ENCODE measurements at places on chromosomes 12 and 14.

DNA sequence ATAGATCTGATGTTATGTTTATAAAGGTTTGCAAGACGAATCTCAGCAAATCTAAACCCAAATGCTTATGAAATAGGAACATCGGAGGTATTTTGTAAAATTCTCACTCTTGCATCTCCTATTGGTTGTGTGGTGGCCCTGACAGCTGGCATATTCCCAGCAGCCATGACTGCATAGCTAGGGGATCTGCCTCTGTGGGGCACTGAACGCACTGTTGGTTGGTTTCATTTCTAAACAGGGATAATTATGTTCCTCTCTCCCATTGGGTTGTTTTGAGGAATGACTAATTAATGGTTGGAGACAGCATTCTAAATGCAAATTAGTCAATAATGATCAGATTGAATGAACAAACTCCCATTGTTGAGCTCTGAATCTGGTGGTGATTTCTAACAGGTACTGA, 2.7 kb upstream of the BEST3 start:
- no peak for DNase-seq

DNA sequence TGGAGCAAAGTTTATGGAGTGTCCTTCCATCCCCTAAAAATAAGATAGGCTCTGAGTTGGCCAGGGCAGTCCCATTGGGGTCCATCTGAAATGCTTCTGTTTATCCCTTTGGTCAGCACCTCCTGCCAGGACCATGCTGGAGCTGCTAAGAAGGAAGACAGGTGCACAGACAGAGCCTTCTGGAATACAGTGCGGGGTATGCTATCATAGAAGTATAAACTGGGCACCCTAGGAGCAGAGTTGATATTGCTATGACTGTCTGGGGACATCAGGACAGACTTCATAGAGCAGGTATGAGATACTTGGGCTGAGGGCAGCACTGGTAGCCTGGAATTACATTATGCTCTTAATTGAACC, 170.4 kb upstream of the HIF1A start:
- no peak for DNase-seq

- DNase-seq: no peak
These were observed 290.7 kb upstream of the AMIGO2 start for GRCh38 chr12:47370421-47370820.

DNA sequence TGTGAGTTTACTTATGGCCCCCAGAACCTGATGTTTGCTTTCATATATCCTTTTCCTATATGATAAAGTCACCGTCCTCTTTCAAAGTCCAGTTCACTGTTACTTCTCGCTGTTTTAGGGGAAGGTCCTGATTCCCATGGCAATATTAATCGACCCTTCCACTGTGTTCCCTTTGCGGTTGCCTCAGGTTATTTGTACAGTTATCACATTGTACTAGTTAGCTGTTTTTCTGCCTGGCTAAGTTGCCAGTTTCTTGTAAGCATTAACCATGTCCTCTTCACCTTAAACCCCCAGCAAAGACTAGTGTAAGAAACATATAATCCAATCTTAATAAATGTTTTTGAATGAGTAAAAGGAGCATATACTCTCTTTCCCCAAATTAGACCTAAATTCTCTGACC, 115.0 kb upstream of the PPFIA2 start:
- no peak for DNase-seq

DNA sequence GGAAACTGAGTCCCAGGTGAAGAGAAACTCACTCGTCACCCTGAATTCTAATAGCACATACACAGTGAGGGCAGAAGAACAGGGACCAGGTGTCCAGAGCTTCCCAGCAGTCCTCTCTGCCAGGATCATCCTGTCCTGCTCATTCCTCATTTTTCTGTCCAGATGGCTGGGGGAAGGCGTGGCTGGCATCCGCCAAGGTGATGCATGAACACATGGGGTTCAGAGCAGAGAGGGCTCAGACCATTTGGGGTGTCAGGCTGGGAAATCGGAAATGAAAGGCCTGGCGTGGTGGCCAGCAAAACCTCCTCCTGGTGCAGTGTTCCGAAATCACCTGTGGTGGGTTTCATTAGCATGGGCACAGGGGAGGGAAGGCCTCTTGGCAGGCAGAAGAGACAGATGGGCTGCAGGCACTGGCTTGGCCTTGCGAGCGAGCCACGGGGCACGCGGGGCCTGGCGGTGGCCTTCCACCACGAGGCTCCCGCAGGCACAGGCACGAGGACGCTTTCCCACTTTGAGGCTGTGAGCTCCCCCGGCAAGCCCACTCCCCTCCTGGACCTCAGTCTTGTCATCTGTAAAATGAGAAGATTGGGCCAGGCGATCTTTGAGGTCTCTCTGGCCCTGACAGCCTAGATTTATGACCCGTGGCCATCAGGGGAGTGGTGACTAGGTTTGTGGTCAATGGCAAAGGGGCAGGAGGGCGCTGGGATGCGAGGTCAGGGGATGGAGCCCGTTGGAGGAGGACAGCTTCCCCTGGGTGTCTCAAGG, 68.5 kb downstream of the TSPAN9 start:
- DNase-seq: no peak

DNA sequence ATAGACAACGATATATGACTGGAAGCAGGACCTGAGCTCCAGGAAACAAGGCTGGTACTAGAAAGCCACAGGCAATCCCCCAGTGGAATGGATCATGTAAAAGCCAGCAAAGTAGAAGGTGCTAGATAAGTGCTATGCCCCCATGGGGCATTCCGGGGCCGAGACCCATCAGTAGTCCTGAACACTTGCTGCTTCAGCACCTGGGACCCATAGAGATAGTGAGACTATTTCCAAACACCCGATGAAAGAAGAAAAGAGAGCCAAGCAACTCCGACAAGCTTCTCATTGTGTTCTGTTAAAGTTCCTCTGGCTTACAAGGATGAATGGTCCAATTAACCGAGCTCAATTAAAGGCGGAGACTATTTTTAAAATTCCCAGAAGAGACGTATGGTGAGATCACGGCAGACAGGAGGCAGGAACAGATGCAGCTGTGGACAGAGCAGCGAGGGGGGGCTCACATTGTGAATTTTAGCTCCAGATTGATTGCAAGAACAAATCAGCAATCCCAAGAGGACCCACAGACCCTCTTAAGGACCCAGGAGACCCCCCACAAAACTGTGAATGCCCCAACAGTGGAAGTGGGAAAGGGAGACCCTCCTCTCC, 142.5 kb upstream of the OVCH1 start:
- DNase-seq: no peak

DNA sequence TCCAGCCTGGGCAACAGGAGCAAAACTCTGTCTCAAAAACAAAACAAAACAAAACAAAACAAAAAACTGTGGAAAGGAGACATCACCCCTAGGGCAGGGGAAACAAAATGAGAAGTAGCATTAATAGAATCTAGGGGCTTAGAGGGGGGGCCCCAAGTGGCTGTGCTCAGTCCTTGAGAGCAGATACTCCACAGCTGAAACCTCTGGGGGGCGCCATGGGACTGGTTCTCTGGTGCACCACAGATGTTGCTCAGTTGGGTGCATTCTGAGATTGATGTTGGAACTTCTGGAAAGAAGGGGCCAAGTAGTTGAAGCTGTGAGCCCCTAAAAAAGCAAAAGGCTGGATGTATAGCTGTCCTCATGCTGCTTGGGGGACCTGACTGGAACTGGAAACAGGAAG, 11.8 kb upstream of the SYNE2 start:
- DNase-seq: peak; percentile 54

DNA sequence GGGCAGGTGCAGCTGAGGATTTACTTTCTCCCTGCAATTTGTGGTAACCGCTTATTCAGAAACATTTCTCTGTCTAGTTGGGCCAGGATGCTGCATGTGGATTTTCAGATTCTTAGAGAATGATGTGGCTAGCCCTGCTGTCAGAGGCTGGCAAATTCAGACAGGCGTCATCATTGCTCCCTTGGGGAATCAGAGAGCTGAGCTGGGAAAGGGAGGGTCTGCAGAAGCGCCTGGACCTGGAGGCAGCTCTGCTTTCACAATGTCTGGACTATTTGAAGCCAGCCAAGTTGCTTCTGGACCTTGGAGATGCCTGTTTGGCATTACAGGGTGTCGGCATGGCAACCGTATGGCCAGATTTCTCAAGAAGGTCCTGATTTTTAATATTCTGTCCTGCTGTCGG, 3.4 kb downstream of the GALNT16 start:
- DNase-seq: no peak

DNA sequence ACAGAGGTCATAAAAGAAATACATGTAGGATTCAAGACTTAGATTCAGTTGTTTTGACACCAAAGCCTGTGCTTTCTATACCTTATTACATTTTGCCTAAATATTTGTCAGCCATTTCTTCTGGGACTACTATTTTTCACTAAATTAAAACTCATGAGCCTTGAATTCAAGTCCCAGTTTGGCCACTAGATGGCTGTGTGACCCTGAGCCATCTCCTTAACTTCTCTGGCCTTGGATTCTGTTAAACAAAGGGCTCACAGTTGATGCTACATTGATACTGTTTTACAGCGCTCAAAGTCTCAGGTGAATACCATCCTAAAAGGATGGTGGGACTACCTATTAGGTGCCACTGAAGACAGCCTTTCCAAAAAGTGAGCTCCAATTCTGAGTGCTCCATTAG, 39.6 kb upstream of the CCDC198 start:
- no peak for DNase-seq

DNA sequence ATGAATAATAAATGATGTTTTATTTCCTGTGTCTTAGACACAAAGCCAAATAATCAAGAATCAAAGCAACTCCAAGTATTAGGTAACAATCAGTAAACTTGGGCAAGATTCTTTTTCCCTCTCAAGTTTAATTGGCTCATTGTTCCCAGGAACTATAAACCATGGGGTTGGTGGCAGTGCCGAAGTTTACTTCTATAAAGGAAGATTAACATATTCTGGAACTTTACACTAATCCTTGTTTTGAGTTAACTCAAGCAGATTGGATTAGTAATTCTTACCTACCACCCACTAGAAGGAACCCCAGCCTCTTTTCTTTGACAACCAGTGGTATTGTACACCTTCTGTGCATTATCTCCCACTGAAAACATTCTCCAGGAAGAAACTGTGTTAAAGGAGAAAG, 197.1 kb downstream of the EXOC5 start:
- no peak for DNase-seq

- no peak for DNase-seq
These were observed 25.9 kb downstream of the SUDS3 start for GRCh38 chr12:118402251-118402650.

DNA sequence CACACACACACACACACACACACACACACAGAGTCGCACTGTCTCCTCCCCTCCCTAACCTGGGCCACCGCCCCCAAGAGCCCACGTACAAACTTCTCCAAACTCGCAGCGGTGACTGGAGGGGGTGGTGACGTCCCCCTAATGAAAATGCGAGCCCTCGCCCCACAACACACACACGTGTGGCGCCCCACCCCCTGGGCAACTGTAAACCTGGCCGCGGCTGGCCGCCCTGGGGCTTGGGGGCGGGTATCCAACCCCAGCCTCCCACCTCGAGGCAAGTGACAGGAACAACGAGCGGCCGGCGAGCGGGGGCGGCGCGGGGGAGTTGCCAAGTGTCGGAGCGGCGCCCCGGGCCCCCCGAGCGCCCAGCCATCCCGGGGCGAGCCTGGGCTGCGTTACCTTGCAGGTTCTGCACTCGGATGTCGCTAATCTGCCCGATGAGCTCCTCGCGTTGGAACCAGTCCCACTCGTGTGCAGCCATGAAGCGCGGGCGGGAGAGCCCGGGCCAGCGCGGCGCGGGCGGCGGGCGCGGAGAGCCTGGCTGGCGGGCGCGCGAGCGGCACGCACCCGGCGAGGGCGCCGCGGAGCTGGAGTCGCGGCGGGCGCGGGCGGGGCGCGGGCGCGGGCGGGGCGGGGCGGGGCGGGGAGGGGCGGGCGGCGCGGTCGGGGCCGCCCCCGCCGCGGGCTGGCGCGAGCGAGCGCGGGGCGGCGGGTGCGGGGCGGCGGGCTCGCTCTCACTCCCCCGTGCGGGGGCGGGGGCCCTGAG, at the start of gene CLMN:
TSS of gene CLMN (minus strand) at position 597 of the 766 bp plus-strand sequence. CDS start at position 481, 116 bp downstream.
- DNase-seq: no peak

DNA sequence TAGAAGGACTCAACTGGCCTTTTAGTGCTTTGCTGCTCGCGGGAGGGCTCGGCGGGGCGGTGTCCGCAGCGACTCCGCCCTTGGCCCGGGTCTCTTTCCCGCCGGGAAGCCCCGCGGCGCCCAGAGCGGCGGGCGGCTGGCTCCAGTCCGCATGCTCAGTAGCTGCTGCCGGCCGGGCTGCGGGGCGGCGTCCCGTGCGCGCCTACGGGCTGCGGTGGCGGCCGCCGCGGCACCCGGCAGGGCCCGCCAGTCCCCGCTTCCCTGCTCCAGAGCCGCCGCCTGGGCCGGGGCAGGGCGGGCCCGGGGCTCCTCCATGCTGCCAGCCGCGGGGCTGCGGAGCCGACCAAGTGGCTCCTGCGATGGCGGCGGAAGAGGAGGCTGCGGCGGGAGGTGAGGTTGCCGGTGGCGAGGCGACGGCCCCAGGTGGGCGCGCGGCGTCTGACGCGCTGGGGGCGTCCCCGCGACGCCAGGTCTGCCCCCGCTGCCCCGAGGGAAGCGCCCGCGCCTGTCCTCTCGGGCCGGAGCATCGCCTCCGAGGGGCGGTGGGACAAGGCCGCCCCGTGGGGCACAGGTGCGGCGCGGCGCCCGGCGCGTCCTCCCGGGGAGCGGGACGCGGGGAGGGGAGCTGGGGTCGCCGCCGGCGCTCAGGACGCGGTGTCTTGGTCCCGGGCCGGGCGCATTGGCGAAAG, at the start of gene BMAL2:
TSS of gene BMAL2 (plus strand) at position 123 of the 689 bp plus-strand sequence. CDS start at position 360, 237 bp downstream.
- DNase-seq: no peak

- no peak for DNase-seq
These were observed 23.8 kb upstream of the PPP2R5C start for GRCh38 chr14:101737414-101738339.

GRCh38 chr14:47730296-47730695, 54.9 kb upstream of the MDGA2 start:
- DNase-seq: no peak

- no peak for DNase-seq
These were observed 13.3 kb downstream of the SLC15A4 start for GRCh38 chr12:128810182-128811127.

DNA sequence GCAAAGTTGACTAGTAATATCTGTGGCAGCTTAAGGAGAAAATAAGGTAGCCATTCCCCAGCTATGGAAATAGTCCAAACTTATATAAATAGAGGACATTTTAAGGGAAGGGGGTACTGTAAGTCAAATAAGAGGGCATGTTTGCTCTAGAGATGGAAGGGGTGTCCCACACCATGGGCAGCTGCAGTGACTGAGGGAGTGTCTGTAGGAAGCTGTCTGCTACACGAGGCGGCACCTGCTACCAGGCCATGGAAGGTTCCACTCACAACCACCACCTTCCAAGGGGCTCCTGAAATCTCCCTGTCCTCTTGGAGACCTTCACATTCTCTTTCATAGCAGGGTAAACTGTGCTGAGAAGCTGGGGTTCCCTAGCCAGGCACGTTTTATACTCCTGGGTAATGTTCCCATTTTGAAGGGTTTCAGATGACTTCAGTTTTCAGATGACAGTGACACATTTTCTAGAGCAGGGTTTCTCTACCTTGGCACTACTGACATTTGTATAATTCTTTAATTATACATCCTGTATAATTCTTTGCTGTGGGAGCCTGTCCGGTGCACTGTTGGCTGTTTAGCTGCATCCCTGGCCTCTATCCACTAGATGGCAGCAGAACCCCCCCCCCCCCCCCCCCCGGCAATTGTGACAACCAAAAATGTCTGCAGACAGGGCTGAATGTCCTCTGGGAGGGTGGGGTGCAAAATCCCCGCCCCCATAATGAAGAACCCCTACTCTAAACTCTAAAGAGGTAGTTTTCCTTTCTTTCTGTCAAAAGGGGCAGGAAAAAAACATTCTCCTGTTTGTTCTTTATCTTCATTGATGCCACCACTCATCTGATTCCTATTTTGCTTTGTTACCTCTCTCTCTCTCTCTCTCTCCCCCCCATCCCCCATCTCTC, 11.6 kb upstream of the SMCO2 start:
- DNase-seq: no peak
